NCI-H748 treated with DMSO at 0.1 percent for 48 hours (cell line): ENCODE measurements at places on chromosomes 11 and 22.

DNA sequence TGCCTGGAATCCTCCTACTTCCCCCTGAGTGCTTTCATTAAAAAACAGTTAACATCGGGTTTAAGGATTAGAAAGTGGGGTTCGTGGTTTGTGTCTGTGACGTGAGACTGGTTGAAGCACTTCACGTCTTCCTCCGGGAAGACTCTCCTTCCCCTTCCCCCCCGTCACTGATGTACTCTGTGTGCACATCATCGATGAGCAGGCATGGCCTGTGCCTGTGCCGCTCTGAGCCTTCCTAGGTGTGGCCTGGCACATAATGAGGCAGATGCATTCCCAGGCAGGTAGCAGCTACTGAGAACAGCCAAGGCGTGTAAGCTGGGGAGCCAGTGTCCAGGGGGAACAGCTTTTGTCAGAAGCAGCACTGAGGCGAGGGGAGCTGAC is 93.8 kb downstream of the BCR start:
- DNase-seq: no peak

DNA sequence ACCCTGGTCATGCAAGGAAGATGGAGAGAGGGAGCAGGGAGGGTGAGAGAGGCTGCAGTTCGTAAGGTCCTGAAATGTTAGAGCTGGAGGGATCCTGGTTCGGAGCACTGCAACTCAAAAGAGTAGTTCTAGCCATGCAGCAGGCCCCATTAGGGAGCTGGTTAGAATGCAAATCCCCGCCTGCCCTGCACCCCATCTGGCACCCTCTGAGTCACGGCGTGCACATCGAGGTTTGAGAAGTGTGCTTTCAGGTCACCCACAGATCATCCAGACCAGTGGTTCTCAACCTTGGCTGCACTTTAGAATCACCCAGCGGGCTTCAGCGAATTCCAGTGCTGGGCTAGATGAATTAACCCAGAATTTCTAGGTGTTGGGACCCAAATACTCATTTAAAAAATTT is 48.2 kb downstream of the ST3GAL4 start:
- no peak for DNase-seq

GRCh38 chr11:20112291-20113148 is 47.8 kb downstream of the DBX1 start:
- DNase-seq: no peak

DNA sequence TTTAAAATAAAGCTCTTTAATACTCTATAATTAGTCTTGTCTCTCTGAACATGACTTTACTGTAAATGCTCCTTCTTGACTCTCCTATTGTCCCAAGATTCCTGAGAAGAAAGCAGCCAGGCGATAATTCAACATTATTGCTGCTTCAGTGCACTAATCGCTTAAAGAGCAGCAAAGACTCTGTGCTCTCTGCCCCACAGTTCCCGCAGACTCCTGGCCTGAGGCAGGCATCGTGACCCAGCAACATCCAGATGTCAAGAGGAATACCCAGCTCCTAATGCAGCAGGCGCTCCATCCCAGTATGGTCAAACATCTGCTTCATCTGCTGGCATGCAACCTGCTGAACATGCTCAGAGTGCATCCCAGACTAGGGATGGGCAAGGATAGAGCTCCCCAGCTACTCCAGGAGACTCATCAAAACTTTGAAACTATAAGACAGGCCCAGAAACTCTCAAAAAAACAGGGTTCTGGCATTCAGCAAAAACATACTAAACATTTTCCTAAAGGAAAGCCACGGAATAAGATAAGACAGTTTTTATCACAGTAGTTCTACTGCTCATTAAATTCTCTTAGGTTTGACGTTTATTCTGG is 270.0 kb downstream of the SOX6 start:
- no peak for DNase-seq

DNA sequence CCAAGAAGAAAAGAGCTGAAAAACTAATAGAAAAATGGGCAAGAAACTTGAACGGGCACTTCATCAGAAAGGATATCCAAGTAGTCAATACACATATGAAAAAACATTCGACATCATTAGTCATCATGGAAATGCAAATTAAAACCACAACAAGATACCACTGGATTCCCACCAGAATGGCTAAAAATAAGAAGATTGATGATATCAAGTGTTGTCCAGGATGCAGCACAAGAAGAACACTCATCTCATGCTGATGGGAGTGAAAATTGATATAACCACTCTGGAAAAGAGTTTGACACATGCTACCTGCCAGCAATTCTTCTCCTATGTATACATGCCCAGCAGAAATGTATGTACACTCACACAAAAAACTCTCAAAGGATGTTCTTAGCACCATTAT is 26.9 kb upstream of the SCUBE2 start:
- no peak for DNase-seq

GRCh38 chr11:94909371-94909820 is 64.0 kb downstream of the CWC15 start:
- DNase-seq: no peak

DNA sequence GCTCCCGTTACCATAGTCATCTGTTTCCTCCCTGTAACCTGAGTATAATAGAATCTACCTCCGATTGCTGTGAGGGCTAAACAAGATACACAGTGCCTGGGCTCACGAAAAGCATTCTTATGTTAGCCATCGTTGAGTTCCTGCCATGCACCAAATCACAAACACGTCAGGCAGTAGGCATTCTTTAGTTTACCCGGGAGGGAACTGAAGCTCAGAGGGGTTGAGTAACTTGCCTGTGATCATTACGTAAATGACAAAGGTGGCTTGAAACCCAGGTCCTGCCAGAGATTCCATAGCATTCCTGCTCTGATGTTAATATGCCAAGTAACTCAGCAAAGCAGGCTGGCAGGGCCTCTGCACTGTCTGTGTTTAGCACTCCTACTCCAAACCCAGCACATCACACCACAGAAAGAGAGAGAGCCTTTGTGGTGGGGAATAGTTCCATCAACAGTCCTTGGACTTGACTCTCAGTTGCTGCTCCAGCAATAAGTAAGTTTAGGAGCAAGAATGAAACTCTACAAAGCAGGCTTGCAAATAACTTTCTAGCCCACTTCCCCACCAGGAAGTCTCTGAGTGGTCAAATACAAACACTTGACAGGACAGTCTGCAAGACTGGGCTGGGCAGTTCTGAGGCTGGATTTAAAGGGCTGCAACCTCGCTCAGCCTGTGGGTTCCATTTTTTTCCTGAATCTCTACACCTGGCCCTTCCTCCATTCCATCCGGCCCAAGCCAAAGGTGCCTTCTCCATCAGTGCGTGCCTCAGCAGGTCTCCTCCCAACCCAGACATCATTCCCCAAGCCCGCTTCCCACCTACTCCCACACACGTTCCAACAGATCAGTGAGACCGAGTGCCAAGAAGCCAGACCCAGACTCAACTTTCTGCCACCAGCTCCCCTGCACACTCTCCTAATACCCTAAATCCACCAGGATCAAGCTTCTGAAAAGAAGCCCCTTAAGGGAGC is 1.1 kb downstream of the SCN2B start:
- no peak for DNase-seq

DNA sequence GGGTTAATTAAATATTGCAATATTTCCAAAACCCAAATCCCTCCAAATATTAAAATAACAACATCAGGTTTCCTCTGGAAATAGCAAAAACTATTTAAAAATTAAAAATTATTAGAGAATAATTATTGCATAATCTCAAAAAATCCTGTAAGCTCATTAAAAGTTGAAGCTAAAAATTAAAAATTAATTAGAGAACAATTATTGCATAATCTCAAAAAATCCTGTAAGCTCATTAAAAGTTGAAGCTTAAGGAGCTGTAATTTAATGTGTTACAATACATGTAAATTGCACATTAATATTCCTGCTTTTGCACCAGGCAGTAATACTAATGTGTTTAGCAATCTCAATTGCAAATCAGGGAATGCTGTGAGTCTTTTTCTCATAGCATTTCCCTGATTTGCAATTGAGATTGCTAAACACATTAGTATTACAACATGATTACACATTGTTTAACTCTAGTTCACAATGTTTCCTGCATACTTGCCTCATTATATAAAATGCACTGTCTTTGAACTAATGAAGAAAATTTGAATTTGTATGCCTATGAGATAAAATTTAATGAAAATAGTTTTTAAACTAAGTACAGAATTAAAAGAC is 247.7 kb downstream of the GUCY1A2 start:
- no peak for DNase-seq
